ENCODE measurements at places on chromosomes 16 and 17.

GRCh38 chr16:81946206-81946605, 65.1 kb downstream of the SDR42E1 start:
- H3K27me3 ChIP-seq, result no peaks in the 10 kb centered on the region
- no peak overlapping the region for H3K27ac ChIP-seq
- H3K36me3 ChIP-seq, result no peaks in the 10 kb centered on the region
- no peaks in the 10 kb centered on the region for H3K4me1 ChIP-seq
- no peak for DNase-seq

GRCh38 chr17:61410141-61411010, 10.7 kb downstream of the TBX2 start:
- peak overlapping the region; percentile 33 for H3K4me3 ChIP-seq
- DNase-seq, result peak; percentile 75
- no peaks in the 10 kb centered on the region for H3K4me1 ChIP-seq
- H3K36me3 ChIP-seq, result no peaks in the 10 kb centered on the region
- H3K27me3 ChIP-seq, result no peaks in the 10 kb centered on the region

- peaks cover 18% of the 10 kb centered on the region for H3K4me1 ChIP-seq
- no peak overlapping the region for H3K27ac ChIP-seq
- H3K36me3 ChIP-seq, result no peaks in the 10 kb centered on the region
- no peak overlapping the region for H3K4me3 ChIP-seq
- no peak for DNase-seq
- no peaks in the 10 kb centered on the region for H3K27me3 ChIP-seq
Measured at GRCh38 chr16:53744449-53744848, 40.5 kb downstream of the FTO start.

DNA sequence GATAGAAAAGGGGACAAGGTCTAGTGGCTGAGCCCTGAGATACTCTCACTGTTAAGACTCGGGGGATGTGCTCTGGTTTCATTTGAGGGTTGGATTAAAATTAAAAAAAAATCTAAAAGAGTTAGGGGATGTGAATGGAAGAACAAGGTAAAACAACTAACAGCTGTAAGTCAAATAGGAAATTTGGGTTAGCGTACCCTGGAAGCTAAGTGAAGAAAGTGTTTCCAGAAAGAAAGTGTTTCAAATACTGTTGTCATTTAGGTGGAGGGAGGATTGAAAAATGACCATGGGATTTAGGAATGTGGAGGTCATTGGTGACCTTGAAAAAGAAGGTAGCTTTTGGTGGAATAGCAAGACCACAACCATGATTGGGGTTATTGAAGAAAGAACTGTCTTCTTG, 37.7 kb downstream of the PPM1D start:
- H3K4me3 ChIP-seq, result no peak overlapping the region
- no peak overlapping the region for H3K27ac ChIP-seq
- H3K27me3 ChIP-seq, result no peaks in the 10 kb centered on the region
- DNase-seq, result no peak
- H3K4me1 ChIP-seq, result peaks cover 3% of the 10 kb centered on the region
- H3K36me3 ChIP-seq, result no peaks in the 10 kb centered on the region

GRCh38 chr16:67441271-67441753, 10.4 kb downstream of the HSD11B2 start:
- H3K27ac ChIP-seq, result peak overlapping the region; percentile 78
- H3K36me3 ChIP-seq, result no peaks in the 10 kb centered on the region
- H3K4me3 ChIP-seq, result no peak overlapping the region
- H3K27me3 ChIP-seq, result no peaks in the 10 kb centered on the region

DNA sequence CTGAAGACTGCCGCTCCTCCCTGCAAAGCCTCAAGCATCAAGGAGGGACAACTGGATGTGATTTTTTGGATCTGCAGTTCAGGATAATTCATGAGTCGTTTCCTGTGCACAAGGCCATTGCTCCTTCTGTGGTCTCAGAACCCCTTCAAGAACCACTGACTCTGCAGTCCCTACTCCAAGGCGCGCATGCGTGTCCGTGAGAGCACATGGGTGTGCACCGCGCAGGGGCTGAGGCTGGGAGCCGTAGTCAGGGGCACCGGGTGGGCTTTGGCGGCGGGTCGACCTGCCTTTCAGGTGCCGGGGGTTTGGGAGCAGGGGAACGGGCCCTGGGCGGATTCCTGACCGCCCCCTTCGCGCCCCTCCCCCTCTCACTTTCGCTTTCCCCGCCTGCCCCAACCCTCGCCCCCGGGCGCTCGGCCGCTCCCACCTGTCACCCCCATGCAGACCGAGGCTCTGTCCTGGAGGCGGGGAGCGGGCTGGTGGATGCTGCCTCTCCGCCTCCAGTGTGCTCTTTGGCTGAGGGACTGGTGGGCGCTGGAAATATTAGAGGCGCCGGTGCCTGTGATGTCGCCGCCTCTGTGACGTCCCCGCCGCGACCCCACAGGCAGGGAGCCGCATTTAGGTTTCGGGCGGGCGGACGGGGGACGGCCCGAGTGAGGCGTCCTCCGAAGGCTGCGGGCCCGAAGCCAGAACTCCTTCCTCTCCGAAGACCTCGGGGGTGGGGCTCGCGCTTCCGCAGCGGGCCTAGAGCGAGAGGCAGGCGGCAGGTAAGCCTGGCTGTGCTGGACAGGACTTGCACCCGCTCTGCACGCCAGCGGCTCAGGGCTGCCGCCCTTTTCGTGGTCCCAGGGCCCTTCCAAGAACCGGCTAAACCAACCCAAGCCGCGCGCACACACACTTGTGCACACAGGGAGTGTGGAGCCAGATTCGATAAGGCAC, at the start of gene SPATA32:
Gene SPATA32 (minus strand): TSS at position 518 of the 939 bp plus-strand sequence. CDS start 78 bp downstream, at position 440.
- no peaks in the 10 kb centered on the region for H3K4me1 ChIP-seq
- H3K27ac ChIP-seq, result no peak within 1 kb of the TSS
- H3K4me3 ChIP-seq, result peak within 1 kb of the TSS; percentile 47
- H3K36me3 ChIP-seq, result no peaks in the 10 kb centered on the region
- H3K27me3 ChIP-seq, result no peaks in the 10 kb centered on the region
- DNase-seq, result no peak
